ENCODE measurements at places on chromosomes 13 and 19. TPM values are rescaled to one million over a fixed set of nuclear protein-coding genes. Genes with fewer than 3 reads are reported as not detected.

GRCh38 chr19:41416194-41416674, 10.9 kb downstream of the B3GNT8 start:
- DNase-seq = no peak

DNA sequence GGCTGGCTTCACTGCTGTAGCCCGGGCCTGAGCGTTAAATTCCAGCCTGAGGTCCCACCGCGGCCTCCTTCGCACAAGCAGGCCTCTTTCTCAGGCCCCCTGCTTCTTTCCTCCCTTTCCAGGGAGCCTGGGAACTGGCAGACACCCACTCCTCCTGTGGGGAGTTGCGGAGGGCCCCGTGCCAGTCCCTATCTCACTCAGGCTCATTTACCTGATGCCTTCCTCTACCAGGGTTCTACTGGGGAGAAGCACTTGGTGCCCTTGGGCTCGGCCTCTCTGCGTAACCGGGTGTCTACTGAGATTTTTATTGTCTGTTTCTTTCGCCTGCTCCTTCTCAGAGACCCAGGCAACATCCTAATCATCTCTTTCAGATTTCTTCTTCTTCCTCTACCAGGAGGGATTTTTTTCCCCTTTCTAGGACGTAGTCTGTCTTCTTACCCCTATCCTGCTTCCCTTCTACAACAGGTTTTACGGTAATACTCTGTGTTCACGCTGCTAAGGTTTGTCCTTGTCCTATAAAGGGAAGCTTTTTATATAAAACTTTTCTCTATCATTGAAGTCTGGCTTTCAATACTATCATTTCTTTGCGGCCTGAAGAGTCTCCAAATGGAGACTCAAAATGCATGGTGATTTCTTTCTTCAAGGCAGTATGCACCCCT, 135.4 kb upstream of the GPR12 start:
- DNase-seq = no peak

Gene ONECUT3
- not detected for total RNA-seq

- DNase-seq = no peak
Observed at GRCh38 chr13:49904729-49905456, 31.2 kb downstream of the SPRYD7 start.

- DNase-seq = no peak
Observed at GRCh38 chr19:47644743-47645482, 36.0 kb downstream of the BICRA start.
